ENCODE measurements at places on chromosomes 6 and 20. TPM values are rescaled to one million over a fixed set of nuclear protein-coding genes. Genes with fewer than 3 reads are reported as not detected.

The CTCFL gene
- total RNA-seq = not detected

The DDX27 gene
- 28.6 TPM for total RNA-seq

The RNF144B gene
- 2.4 TPM for total RNA-seq

DNA sequence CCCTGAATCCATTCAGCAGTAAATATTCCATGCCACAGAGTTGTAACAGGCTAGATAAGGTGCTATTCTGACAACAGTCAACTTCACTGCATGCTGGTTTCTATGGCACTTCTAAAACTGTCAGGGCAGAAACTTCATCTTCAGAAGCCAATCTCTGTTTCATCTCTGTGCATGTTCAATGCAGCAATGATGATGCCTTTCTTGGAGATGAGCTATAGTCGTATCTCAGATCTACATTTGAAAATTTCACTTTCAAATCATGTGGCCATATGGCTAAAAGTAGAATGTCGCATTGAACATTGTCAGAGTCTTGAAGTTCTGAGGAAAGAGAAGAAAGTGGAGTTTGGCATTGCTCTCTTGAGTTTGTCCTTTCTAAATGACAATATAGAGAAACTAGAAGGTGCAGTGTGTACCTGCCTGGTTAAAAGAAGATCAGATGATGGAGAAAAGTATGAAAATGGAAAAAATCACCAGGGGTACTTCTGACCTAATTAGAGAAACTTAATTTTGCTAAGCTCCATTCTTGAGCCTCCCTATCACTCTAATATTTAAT, 49.0 kb upstream of the VSTM2L start:
- no peak for DNase-seq

DNA sequence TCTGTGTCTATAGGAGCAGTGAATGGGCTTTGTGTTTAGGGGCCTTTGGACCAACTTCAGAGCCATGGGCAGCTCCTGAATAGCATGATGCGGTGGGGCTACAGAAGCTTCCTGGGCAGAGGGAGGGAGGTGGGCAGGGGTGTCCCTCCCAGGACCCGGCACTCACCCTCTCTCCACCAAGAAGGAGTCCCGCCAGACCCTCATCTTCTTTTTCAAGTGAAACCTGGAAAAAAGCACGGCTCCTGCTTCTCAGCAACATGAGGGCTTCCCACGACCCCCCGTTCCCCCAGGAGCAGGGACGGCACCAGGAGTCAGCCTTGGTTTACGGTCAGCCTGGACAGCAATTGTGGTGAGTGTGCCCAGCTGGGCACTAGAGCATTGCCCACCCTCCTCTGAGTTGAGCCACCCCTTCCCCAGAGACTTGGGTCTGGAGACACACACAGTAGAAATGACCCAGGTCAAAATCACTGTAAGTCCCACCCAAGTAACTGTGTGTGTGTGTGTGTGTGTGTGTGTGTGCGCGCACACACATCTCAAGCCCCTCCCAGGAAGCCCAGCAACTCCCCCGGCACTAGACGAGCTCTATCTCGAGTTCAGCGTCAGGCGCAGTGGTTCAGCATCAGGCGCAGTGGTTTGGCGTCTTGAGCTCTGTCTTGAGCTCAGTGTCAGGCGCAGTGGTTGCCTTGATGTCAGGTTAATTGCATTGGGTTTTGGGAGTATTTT, 108.2 kb downstream of the SULF2 start:
- DNase-seq = no peak

- no peak for DNase-seq
Measured at GRCh38 chr20:17320456-17320855, 93.6 kb downstream of the PCSK2 start.

DNA sequence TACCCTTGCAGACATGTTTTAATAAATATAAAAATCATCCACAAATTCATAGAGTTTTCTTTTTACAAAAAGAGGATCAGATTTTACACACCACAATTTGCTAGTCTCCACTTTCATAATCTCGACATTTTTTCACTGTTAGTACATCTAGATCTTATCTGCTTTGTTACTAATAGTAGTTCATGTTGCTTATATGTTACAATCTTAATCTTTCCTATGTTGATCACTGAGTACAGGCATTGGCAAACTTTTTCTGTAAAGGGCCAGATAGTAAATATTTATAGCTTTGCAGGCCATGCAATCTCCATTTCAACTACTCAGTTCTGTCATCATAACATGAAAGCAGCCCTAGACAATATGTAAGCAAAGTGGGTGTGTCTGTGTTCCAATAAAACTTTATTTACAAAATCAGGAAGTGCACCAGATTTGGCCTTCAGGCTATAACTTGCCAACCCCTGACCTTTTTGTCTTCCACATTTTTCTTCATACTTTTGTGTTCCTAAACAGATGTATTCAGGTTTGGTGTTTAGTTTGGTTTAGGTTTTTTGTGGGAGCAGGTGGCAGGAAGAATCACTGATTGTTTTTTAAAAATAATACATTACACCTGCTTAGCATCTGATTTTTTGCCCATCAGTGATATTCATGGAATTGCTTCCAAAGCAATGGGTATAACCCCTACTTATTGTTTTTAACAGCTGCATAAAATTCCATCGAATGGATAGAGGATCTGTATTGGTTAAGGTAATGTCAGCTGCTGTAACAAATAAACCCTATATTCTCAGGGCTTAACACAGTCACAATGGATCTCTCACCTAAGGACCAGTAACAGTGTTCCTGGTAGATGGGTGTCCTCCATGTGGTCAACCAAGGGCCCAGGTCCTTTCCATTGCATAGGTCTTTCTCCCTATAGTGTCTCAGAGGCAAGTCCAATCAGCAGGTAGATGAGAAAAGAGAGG, 61.2 kb downstream of the EYA2 start:
- DNase-seq = peak; percentile 49

DNA sequence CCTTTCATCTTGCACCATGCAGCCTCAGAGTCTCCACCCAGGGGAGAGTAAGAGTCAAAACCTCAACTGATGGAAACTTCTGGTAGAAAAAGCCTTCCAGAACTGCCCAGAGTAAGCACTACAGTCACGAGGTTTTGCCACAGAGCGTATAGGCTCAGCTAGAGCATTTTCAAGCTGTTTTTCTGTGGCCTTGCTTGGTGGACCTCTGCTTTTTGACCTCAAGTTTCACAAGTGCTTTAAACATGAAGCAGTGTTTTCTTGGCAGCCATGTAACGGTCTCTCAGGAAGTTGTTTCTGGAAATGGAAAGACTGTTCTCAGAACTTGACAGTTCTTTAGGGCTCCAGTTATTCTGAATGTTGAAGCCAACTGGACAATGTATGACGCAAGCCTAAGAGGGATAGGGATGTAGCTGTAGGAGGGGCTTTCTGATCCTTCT, 146.5 kb downstream of the ZDHHC14 start:
- DNase-seq = peak; percentile 8

DNA sequence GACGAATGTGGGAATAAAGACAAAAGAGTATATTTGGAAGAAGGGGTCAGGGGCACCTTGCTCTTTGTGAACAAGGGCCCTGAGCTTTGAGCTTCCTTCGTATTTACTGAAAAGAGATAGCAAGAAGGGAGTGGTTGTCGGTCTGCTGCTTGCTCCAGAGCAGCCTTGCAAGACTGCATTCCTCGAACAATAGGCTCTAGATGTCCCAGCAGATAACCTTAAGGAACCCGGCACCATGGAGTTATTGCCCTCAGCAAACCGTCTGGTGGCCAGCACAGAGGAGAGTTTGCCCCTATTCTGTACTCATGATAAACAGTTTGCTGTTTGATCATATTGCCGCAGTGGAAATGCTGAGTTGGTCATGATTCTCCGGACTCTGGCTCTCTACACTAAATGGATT, 22.7 kb downstream of the HLA-DRB1 start:
- DNase-seq = no peak

GRCh38 chr6:136604928-136605510, 54.8 kb upstream of the MAP7 start:
- DNase-seq = no peak

GRCh38 chr20:17796091-17796563, 96.4 kb downstream of the BANF2 start:
- DNase-seq = no peak

GRCh38 chr6:10720265-10720959, 2.5 kb upstream of the TMEM14C start:
- DNase-seq = no peak

- no peak for DNase-seq
Measured at GRCh38 chr6:106739387-106739786, 110.0 kb downstream of the QRSL1 start.
